ENCODE measurements at places on chromosomes 1 and 21.

- no peak for DNase-seq
- no peak overlapping the region for H3K27ac ChIP-seq
- no peaks in the 10 kb centered on the region for H3K4me1 ChIP-seq
- H3K4me3 ChIP-seq, result no peak overlapping the region
Measured at GRCh38 chr1:33246171-33246570, 10.1 kb upstream of the ZNF362 start.

- H3K4me3 ChIP-seq, result no peak overlapping the region
- H3K36me3 ChIP-seq, result no peaks in the 10 kb centered on the region
Measured at GRCh38 chr1:95012389-95012788, 60.4 kb downstream of the ALG14 start.

GRCh38 chr1:20499718-20500117, 8.2 kb downstream of the MUL1 start:
- no peak overlapping the region for H3K27ac ChIP-seq
- no peak for DNase-seq
- H3K4me3 ChIP-seq, result no peak overlapping the region
- no peaks in the 10 kb centered on the region for H3K27me3 ChIP-seq
- H3K36me3 ChIP-seq, result peaks cover 25% of the 10 kb centered on the region
- H3K4me1 ChIP-seq, result peaks cover 9% of the 10 kb centered on the region

- H3K27ac ChIP-seq, result peak overlapping the region; percentile 98
- DNase-seq, result no peak
- H3K27me3 ChIP-seq, result no peaks in the 10 kb centered on the region
- peaks cover 44% of the 10 kb centered on the region for H3K36me3 ChIP-seq
- H3K4me1 ChIP-seq, result peaks cover 67% of the 10 kb centered on the region
- H3K4me3 ChIP-seq, result peak overlapping the region; percentile 73
Measured at GRCh38 chr1:203287898-203288297, 17.4 kb upstream of the BTG2 start.

GRCh38 chr1:182185842-182186756, 124.6 kb upstream of the ZNF648 start:
- H3K27ac ChIP-seq, result no peak overlapping the region
- H3K4me1 ChIP-seq, result peaks cover 6% of the 10 kb centered on the region
- peaks cover 27% of the 10 kb centered on the region for H3K27me3 ChIP-seq
- no peak for DNase-seq
- no peak overlapping the region for H3K4me3 ChIP-seq

- no peak for DNase-seq
- H3K36me3 ChIP-seq, result no peaks in the 10 kb centered on the region
- H3K27ac ChIP-seq, result no peak overlapping the region
- no peak overlapping the region for H3K4me3 ChIP-seq
- H3K4me1 ChIP-seq, result peaks cover 25% of the 10 kb centered on the region
Measured at GRCh38 chr1:234707641-234708040, 97.7 kb upstream of the IRF2BP2 start.

GRCh38 chr1:165257969-165258459, 98.5 kb downstream of the LMX1A start:
- no peak for DNase-seq
- H3K27me3 ChIP-seq, result peaks cover 42% of the 10 kb centered on the region
- H3K4me3 ChIP-seq, result no peak overlapping the region
- H3K36me3 ChIP-seq, result no peaks in the 10 kb centered on the region

GRCh38 chr1:153072806-153073726, 1.7 kb upstream of the SPRR2B start:
- H3K27me3 ChIP-seq, result peaks cover 28% of the 10 kb centered on the region
- DNase-seq, result no peak
- no peaks in the 10 kb centered on the region for H3K36me3 ChIP-seq
- no peak overlapping the region for H3K4me3 ChIP-seq
- no peak overlapping the region for H3K27ac ChIP-seq

DNA sequence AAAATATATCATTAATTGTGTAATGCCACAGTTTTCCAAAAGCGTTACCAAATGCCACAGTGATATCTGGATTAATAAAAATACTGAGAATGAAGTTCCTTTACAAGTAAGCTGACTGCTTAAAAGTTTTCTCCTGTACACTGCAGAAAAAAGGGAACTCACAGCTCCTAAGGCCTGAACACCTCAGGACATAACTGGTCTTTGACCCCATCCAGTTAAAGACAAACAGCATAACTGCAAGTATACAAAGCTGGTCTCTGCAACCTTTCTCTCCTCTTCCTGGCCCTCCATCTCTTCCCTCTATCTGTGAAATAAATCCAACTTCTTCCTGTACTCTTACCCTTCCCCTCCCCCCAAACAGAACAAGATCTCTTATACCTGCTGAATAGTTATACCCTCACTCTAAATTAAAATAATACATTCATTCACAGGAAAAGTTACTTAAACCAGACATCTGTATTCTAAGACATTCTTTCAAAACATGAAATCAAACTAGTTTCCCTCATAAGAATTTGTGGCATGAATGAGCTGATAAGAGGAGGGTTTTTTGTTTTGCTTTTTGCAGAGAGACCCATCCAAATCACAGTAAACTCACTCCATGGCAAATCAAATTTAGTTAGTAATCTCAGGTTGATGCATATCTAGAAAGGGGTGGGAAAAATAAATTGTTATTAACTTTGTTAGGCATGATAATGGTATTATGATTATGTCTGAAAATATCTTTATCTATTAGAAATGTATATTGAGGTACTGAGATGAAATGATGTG, 2.9 kb downstream of the DIPK1A start:
- H3K27me3 ChIP-seq, result no peaks in the 10 kb centered on the region
- H3K4me1 ChIP-seq, result peaks cover 55% of the 10 kb centered on the region
- no peak for DNase-seq
- H3K4me3 ChIP-seq, result no peak overlapping the region
- H3K36me3 ChIP-seq, result peaks cover 18% of the 10 kb centered on the region
- H3K27ac ChIP-seq, result peak overlapping the region; percentile 35

DNA sequence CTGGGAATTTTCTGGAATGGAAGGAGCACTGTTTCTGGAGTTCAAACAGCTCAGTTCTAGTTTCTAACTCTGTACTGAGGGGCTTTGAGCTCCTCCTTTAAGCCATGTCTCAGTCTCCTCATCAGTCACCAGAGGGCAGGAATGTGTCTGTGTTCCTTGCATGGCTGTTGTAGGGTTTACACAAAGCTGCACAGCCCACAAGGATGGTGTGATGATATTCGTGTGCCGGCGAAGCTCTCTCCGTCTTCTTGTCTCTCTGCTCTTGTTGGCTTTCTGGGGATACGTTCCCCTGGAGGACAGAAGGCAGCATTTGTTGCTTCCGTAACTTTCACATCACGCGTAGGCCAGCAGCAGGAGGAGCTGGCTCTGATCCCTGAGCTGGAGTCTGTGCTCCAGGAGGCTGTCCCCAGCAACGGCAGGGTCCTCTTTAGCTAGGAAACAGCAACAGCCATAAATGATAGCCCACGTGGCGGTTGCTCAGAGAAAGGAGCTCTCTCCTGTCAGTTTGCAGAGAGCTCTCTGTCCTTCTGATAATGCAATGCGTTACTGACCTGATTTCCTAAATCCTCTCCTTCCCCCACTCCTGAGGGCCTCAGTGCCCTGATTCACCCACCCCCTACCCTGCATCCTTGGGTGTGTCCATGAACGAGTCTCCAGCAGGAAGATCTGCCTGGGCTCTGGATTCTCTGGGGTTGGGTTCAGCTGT, 189.2 kb upstream of the VAMP3 start:
- no peak overlapping the region for H3K27ac ChIP-seq
- peaks cover 26% of the 10 kb centered on the region for H3K27me3 ChIP-seq
- H3K4me1 ChIP-seq, result no peaks in the 10 kb centered on the region
- no peak for DNase-seq
- H3K36me3 ChIP-seq, result no peaks in the 10 kb centered on the region

DNA sequence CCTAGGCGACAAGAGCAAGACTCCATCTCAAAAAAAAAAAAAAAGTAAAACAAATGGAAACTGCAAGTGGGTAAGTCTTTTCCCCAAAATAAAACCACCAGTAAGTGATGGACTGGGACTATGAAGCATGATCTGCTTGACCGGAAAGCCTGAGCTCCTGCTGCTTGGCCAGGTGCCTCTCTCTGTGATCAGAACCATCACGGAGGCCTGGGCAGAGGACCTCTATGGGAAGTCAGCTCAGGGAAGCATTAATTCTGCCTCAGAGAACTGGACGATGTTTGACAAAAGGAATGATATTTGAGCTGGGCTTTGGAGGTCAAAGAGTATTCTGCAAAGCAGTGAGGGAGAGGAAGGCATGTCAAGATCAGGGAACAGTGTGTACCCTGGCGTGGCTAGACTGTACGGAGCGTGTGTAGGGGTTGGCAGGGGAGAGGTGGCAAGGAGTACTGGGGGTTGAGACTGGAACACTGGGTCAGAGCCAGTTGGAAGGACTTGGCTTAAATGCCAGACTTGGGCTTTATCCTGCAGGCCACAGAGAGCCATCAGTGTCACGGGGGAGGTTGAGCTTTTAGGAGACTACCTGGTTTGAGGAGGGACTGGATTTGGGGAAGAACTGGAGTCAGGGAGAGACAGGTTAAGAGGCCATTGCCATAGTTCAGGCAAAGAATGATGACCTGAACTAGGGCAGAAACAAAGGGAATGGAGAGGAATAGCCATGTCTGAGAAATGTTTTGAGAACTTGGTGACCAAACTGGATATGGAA, 16.4 kb downstream of the ATP1A2 start:
- H3K4me3 ChIP-seq, result no peak overlapping the region
- H3K36me3 ChIP-seq, result no peaks in the 10 kb centered on the region
- H3K27ac ChIP-seq, result no peak overlapping the region
- no peaks in the 10 kb centered on the region for H3K4me1 ChIP-seq
- peaks cover 67% of the 10 kb centered on the region for H3K27me3 ChIP-seq

GRCh38 chr1:223331929-223332328, 32.0 kb downstream of the SUSD4 start:
- no peak overlapping the region for H3K4me3 ChIP-seq
- H3K27me3 ChIP-seq, result peaks cover 25% of the 10 kb centered on the region
- no peak overlapping the region for H3K27ac ChIP-seq
- no peaks in the 10 kb centered on the region for H3K36me3 ChIP-seq

GRCh38 chr1:218376722-218377121, 31.6 kb downstream of the TGFB2 start:
- peaks cover 51% of the 10 kb centered on the region for H3K27me3 ChIP-seq
- H3K4me3 ChIP-seq, result no peak overlapping the region
- H3K4me1 ChIP-seq, result peaks cover 9% of the 10 kb centered on the region
- H3K27ac ChIP-seq, result no peak overlapping the region

- peaks cover 15% of the 10 kb centered on the region for H3K36me3 ChIP-seq
- H3K4me3 ChIP-seq, result no peak overlapping the region
- H3K27ac ChIP-seq, result peak overlapping the region; percentile 27
- DNase-seq, result no peak
Measured at GRCh38 chr1:150429805-150430204, 57.4 kb upstream of the TARS2 start.

DNA sequence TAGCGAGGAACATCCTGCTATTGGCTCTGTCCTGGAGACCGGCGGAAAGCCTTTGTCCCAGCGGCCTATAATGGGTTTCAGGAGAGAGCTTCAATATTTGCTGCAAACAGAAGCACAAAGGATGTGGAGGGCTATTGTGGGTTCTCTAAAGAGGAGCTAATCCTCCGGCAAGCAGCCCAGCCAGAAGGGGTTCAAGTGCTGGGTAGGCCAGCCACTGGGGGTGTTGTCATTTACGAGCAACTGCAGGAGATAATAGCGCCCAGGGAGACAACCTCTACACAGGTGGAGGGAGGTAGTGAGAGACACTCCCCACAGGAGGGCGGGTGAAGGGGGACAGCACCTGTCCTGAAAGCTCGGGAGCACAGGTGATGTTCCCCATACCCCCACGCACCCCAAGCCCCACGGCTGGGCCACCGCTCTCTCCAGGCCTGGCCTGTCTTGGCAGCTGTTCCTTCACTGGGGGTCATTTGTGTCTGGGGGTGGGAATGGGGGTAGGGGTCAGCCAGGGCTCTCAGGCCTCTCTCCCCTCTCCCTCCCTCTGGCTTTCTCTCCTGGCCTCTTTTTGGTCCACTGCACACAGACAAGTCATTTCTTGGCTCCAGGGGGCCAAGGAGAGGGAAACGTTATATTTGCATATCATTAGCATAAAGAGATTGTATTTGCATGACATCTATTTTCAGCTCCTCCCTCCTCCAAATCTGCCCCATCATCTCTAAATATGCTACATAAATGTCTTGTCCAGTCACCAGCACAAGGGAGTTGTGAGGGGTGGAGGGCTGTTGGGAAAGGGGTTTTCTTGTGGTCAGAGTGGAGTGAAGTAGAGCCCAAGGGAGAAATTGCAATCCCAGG, 22.0 kb upstream of the SLC26A9 start:
- no peaks in the 10 kb centered on the region for H3K4me1 ChIP-seq
- no peak for DNase-seq
- no peaks in the 10 kb centered on the region for H3K36me3 ChIP-seq
- no peak overlapping the region for H3K27ac ChIP-seq
- H3K4me3 ChIP-seq, result no peak overlapping the region
- peaks cover 35% of the 10 kb centered on the region for H3K27me3 ChIP-seq

DNA sequence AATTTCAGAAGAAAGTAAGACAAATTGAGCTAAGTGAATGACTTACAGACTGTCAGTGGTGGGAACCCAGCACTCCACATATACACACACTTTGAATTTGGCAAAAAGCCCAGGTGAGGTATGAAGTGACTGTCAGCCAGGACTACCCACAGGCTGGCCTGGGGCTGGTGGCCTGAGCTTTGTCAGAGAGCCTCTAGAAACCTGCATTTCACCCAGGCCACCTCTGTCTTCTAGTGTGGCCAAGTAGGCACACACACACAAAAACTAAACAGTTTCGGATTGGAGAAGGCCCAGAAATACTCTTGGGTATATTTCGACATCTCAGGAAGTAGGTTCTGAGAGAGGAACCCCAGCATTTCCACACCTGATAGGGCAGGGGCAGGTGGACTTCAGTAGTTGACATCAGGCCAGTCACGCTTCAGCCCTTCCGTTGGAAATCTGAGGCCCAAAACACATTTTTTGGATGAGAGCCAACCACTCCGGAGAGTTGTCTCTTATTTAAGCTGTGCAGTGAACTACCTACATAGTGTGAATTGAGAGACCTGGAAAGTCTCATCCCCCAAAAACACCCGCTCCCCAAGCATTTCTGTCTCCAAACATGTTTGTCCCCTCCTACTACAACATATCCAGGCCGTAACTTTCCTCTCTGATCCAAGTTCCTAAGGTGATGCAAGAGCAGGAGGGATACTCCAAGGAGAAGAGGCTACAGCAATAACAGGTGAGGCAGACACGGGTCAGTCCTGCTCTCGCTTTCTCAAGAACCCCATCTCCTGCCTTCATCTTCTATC, 167.2 kb upstream of the PROX1 start:
- H3K36me3 ChIP-seq, result peaks cover 2% of the 10 kb centered on the region
- no peak for DNase-seq
- no peak overlapping the region for H3K27ac ChIP-seq
- no peak overlapping the region for H3K4me3 ChIP-seq
- no peaks in the 10 kb centered on the region for H3K27me3 ChIP-seq
- no peaks in the 10 kb centered on the region for H3K4me1 ChIP-seq

GRCh38 chr1:204487256-204487615, 7.4 kb downstream of the PIK3C2B start:
- DNase-seq, result no peak
- H3K4me1 ChIP-seq, result peaks cover 61% of the 10 kb centered on the region
- peaks cover 5% of the 10 kb centered on the region for H3K36me3 ChIP-seq
- H3K27me3 ChIP-seq, result no peaks in the 10 kb centered on the region

Data from central memory CD8-positive, alpha-beta T cell (primary cell).